ENCODE measurements at places on chromosomes 6 and 20.

DNA sequence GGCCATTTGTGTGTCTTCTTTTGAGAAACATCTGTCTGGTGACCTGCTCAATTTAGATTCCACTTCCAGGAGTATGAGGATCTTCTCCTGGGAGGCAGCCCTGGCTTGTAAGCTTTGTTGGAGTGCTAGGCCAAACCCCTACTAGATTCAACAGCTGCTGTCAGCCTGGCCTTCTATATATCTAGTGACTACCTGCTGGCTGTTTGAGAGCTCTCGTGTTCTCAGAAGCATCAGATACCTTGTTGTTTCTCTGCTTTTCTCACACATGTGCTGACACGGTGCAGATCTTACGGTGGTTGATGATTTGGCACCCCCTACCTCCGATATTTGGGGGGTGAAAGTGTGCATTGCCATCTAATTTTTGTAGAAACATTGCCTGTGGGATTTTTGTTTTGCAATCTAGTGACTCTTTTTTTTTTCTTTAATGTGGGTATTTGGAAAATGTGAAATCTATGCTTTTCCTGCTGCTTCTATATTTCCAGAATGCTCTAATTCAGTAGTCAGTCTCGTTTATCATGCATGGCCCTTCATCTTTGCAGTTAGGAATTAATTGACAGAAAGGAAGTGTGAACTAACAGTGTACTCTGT lies 4.7 kb downstream of the CCN2 start:
- no peak for DNase-seq

DNA sequence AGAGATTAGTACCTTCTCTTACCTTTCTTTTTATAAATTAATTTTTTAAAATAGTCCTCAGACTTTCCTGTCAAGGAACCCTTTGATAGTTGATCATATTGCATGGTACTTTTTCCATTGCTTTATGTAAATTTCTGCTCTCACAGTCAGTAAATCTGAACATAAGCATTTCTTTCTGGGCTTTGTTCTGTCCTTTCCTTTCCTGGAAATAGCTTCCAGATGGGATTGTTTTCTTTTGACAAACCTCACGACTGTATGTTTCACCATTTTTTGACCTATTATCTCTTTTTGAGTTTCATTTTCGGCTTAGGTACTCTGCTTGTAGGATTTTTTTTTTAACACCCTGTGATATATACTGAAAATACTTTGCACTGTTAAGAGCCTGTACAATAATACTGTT lies 32.6 kb downstream of the UTRN start:
- no peak for DNase-seq

GRCh38 chr20:57999465-58000111 lies 228.9 kb downstream of the ANKRD60 start:
- no peak for DNase-seq

DNA sequence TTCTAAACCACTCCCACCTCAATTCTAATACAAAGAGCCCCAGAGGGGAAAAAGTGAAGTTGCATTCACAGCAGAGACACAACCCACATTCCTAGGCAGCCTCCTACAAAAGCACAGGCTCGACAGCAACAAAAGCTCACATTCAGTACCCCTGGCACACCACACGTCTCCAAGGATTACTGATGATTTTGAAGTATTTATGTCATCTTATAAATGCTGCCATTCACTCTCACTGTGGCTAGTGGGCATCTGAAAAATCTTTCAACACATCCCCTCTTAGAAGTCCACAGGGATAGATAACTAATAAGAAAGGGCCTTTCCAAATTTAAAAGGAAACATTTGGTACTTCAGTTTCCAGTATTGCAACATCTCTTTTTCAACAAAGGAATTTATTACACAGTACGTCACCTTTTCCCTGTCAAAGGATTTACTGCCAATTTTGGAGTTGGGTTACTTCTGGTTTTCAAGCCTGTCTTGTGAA lies 146.7 kb downstream of the TASP1 start:
- no peak for DNase-seq

DNA sequence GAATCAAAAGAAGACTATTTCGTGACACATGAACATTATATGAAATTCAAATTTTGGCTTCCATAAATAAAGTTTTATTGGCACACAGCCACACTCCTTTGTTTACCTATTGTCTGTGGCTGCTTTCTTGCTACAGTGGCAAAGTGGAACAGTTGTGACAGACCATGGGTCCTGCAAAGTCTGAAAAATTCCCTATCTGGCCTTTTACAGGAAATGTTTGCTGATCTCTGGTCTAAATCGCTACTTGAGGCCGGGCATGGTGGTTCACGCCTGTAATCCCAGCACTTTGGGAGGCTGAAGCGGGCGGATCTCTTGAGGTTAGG lies 23.1 kb upstream of the PREX1 start:
- no peak for DNase-seq

- no peak for DNase-seq
Observed at GRCh38 chr20:56518126-56518525, 6.4 kb upstream of the FAM209A start.

GRCh38 chr6:35320031-35320410 lies 22.3 kb upstream of the PPARD start:
- DNase-seq = no peak

- no peak for DNase-seq
Observed at GRCh38 chr6:82362878-82363427, 664 bp upstream of the TPBG start.

Measured in activated CD4-positive, alpha-beta T cell treated with anti-CD3 and anti-CD28 coated beads for 48 hours (primary cell).